ENCODE measurements at places on chromosomes 11 and 22.

DNA sequence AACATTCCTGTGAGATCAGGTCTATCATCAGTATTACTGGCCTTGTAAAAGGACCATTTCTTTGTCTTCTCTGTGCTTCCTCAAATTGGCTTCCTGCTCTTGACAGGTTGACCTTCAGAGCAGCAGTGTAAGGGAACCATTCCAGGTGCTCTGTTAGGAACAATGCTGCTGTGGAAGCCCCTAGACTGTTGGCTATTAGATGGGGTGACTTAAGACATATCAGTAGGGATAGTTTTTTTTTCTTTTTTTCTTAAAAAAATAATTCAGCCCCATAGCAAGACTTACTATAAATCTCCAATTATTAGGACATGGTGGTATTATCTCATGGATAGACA lies 37.6 kb downstream of the COA4 start:
- DNase-seq, result no peak

GRCh38 chr11:8415195-8415594 lies 151.5 kb upstream of the LMO1 start:
- DNase-seq, result no peak

- no peak for DNase-seq
Observed at GRCh38 chr11:85828640-85828978, 17.7 kb upstream of the SYTL2 start.

- DNase-seq, result no peak
Observed at GRCh38 chr22:48800036-48800885, 1027.4 kb downstream of the BRD1 start.

DNA sequence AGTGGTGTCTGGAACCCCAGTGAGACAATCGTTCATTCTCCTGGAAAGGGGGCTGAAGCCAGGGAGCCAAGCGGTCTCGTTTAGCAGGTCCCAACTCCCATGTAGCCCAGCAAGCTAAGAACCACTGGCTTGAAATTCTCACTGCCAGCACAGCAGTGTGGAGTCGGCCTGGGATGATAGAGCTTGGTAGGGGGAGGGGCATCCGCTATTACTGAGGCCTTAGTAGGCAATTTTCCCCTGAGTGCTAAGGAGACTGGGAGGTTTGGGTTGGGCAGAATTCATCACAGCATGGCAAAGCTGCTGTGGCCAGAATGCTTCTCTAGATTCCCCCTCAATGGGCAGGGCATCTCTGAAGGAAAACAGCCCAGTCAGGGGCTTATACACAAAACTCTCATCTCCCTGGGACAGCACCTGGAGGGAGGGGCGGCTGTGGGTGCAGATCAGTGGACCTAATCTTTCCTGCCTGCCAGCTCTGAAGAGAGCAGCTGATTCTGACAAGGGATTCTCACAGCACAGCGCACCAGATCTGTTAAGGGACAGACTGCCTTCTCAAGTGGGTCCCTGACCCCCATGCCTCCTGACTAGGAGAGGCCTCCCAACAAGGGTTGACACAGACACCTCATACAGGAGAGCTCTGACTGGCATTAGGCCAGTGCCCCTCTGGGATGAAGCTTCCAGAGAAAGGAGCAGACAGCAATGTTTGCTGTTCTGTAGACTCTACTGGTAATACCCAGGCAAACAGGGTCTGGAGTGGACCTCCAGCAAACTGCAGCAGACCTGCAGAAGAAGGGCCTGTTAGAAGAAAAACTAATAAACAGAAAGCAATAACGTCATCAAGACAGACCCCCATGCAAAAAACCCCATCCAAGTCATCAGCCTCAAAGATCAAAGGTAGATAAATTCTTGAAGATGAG lies 14.8 kb downstream of the OR52M1 start:
- DNase-seq, result no peak

GRCh38 chr22:38455076-38455529 lies at the start of gene KCNJ4:
Gene KCNJ4, minus strand, starts transcription at chr22:38455199. Its CDS starts 27,067 bp downstream, at chr22:38428132.
- no peak for DNase-seq

DNA sequence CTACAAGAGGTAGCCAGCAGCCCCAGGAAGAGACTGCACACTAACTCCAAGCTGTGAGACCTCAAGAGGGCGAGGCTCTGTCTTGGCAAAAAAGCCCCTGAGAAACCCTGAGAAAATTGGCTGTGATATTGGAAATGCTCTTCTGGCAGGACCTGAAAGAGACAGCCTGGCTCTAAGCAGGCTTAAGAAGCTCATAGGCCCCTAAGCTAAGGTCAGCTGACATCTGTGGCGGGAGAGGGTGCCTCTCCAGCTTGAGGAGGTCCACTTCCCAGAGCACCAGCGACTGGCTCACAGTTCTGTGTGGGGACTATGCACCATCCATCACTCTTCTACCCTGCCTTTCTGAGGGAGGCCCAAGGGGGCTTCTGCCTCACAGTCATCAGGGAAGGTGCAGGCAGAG lies 12.4 kb downstream of the PLEKHA7 start:
- no peak for DNase-seq

GRCh38 chr11:79404325-79404724 lies 36.5 kb downstream of the TENM4 start:
- DNase-seq, result no peak

DNA sequence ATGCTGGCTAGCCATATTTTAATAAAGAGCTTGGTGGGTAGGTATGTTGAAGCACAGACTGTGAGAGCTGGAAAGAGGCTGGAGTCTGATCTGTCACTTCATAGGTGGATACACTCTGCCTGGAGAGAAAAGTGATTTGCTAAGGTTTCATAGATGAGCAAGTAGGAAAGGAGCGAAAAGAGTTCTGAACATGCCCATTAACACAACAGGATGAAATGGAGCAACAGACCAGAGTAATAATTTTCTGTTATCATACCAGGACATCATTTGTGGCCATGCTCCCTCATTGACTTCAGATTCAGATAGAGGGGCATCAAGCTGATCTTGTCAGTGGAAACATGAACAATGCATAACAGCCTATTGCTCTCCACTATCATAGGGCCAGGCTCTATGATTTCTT lies 452.9 kb downstream of the JRKL start:
- DNase-seq, result no peak

- peak; percentile 9 for DNase-seq
Observed at GRCh38 chr11:72591785-72592502, 82.3 kb downstream of the PDE2A start.

GRCh38 chr22:42315392-42315756 lies 44.9 kb upstream of the TCF20 start:
- DNase-seq, result no peak

DNA sequence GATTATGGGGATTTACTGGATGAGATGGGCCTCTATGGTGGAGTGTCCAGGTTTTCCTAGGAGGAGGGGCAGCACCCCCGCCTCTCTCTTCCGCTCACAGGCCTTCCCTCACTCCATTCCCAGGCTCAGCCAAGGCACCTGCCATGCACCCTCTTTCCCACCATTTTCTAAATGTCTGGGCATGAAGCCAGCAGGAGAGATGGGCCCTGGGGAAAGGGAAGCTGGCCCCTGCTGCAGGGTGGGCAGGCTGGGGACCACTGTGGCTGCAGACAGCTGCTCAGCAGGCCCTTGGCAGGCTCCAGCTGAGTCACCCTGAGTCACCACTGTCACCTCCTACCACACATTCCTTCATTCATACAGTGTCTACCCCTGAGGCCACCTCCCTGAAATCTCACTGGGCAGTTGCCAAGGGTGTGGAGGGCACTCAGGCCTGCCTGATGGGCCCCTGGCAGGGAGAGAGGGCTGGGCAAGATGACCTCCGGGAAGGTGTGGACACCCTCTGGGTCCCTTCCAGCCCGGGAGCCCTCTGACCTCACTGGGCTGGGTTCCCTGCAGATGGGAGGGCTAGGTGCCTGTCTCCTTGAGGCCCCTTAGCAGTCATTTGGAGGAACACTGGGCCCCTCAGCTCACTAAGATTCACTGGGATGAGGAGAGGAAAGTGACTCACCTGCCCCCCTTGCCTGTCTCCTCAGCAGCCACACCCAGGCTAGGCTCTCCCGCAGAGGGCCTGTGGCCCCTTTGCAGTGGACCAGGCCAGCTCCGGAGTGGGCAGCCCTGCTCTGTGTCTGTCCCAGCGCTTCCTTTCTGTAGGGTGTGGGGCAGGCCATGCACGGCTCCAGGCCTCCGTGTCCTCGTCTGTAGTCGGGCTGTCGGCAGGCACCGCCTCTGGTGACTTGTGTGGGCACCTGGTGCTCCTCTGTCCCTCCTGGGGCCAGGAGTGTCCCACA lies 7.8 kb downstream of the MYEOV start:
- DNase-seq, result no peak

DNA sequence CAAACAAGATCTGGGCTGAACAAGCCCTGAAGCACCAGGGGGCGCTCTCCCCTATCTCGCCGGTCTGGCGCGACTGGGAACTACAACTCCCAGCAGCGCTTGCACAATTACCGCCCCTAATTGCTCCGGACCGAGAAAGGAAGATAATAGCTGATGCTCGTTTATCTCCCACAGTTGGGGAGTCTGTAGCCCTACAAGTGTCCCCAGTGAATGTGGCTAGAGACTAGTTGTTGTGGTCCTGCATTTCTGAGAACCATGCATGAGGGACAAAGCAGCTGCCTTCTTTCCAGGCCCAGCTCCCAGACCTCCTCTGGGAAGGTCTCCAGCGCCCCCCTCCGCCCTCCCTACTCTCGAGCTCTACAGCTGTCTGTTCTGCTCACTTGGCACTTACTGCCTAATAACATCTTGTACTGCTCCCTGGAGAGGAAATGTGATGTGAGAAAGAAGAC lies 34.4 kb downstream of the NRXN2 start:
- peak; percentile 82 for DNase-seq

DNA sequence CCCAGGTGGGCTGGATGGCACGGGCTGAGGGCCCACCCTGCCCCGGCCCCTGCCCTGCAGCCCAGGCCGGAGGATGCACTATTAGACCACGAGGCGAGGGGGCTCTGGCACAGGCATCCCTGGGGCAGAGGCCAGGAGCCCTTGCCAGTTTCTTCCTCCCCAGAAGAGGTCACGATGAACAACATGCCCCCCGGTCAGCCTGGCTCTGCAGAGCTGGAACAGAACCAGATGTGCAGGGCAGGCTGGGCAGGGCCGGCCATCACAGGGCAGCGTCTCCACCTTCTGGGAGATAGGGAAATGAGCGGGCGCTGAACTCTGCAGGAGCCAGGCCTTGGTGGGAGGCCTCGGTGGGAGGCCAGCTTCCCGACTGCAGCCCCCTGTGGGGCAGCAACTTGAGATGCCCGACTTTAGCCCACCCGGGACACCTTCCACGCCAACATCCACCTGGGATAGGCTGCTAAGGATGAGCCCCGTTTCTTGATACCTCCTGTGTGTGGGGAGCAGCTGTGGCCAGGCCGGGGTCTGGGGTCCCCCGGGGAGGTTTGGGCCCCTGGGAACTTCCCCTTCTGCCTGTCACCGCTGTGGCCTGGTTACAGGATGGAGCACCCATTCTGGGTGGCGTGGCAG lies 21.8 kb upstream of the GNB1L start:
- DNase-seq, result no peak

DNA sequence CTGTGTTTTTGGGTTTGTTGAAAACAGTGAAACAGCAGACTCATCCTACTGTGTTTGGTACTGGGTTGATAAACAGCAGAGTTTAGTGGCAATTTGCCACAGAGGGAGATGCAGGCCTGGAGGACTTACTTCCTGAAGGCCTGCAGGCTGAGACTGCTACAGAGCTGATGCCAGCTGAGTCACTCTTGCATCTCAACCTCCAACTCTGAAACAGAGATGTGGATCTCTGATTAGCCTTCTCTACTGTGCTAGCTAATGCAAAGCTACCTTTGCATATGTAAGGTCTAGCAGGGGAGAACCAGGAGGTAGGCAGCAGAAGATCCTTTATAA lies 14.3 kb downstream of the ATP5MG start:
- no peak for DNase-seq

DNA sequence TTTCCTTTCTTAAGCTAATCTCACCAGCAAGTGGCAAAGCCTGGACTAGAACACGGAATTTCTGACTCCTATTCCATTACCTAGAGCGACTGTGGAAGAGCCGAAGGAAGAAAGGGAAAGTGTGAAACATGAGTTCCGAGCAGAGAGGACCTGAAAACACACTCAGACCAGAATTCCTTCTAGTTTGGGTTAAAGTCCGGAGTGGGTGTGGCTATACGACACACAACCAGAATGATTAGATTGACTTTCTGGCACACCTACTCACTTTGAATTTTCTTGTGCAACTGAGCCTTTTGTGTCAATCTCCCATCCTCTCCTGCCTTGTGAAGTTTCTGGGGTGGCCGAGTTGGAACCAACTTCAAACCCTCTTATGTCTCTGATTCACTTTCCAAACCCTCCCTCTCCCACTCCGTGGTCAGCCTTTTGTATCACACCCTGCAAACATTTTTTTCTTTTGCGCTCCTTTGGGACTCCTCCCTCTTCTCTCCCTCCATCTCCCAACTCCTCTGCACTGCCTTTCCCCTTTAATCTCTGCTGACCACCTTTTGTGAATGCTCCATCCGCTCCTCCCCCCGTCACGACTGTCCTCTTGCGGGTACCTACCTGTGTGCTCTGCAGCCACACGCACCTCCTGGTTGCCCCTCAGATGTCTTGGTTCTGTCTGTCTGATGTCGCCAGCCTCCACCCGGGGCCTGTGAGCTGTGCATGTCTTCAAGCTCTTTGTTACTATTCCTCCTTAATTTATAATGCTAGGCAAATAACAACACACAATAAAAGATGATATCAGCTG lies 86.3 kb upstream of the BLID start:
- no peak for DNase-seq

DNA sequence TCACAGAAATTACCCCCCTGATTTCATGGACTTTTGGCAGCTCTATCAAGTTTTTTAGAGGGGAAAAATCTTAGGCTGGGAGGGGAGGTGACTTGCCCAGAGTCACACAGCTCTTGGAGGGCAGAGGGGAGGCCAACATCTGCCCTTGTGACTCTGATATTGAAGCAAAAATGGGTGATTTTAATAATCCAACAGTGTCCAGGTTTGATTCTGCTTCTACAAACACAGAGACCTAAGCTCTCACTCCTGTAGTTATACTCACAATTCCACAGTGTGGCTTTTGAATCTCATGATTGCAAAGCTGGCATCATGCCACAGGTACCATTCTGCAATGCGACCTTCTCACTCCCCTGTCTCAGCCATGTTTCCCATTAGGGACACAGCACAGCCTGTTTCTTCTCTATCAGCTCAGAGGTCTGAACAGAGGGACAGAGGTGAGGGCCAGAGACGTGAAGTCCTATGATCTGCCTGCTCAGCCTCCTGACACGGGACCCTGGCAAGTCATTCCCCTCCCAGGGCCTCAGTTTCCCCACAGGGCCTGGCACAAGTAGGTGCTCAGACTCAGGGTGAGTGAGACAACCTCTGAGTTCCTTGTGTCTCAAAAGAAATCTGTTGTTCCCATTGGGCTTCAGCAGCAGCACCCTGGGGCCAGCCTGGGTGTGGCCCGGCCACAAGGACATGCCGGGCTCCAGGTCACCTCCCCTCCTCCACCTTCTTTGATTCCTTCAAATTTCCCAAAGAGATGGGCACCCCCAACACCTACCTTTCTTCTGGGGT lies 766 bp downstream of the APOL2 start:
- DNase-seq, result no peak

DNA sequence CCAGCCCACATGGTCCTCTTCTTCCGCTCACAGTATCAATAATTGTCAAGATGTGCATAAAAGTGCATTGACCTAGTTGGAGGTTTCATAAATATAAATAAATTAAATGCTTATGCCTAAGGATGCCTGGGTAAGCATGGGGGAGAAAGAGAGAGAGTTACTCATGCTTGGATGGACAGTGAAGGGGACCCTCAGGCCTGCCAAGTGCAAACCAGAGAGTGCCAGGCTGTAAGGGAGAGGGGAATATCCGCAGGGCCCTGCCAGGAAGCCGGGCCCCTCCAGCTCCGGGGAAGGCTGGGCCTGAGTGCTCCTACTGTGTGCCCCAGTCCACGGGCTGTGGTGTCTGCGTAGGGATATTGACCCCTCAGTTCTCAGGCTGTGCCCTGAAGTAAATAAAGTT lies 214.6 kb downstream of the DSCAML1 start:
- no peak for DNase-seq

GRCh38 chr11:33868647-33869461 lies 23.0 kb downstream of the LMO2 start:
- no peak for DNase-seq

GRCh38 chr11:119635041-119635740 lies 93.8 kb downstream of the NECTIN1 start:
- no peak for DNase-seq
